ENCODE measurements at places on chromosomes 3 and 15.

- no peak for DNase-seq
Observed at GRCh38 chr3:180926526-180926925, 14.1 kb downstream of the FXR1 start.

GRCh38 chr3:62632510-62633294 is 242.5 kb downstream of the CADPS start:
- no peak for DNase-seq

- no peak for DNase-seq
Observed at GRCh38 chr3:78050276-78051065, 1010.6 kb downstream of the ROBO2 start.

GRCh38 chr15:58179206-58179605 is 41.0 kb downstream of the AQP9 start:
- DNase-seq = no peak

DNA sequence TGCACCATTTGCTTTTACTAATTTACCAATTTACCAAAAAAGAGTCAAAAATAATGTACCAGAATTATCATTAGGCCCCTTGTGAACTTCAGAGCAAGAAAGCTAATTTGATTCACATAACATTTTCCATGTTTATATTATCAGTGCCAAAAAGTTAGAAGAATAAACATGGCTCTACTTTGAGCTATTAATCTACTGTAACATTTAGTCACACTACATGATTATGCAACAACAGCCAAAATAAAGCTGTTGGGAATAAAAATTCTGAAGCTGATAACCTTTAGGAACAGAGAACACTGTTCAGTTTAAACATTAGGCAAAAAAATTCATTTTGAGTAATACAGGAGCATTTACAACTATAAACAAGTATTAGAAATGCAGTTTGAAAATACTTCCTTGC is 63.6 kb downstream of the PROS1 start:
- DNase-seq = no peak

GRCh38 chr3:19688767-19689166 is 245.2 kb downstream of the EFHB start:
- no peak for DNase-seq

DNA sequence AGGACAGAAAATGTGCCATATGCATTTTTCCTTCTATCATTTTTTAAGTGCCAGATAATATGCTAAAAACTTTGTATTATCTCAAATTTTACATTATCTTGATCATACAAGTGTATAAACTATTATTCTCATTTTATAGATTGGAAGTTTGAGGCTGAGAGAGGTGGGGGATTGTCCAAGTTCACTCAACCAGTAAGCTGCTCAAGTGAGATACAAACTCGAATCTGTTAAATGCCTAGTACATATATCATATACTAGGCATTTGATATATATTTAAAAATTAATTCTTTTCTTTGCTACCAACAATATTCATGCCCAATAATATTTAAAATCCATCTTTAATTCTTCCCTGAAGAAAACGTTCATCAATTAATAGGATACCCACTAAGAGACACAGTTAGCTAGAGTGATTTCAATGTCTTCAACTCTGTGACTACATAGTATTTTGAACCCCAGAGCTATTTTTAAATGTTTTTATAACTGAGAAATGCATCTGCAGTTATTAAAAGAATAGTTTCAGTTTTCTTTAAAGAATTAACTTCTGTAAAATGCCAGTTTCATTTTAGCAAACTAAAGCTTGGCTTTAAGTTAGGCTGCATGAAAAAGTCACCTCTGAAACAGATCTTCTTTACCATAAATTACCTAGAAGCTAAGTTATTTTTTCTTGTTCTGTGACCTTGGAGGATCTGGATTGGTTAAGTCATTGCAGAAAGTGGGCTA is 40.4 kb downstream of the IQCB1 start:
- DNase-seq = no peak

DNA sequence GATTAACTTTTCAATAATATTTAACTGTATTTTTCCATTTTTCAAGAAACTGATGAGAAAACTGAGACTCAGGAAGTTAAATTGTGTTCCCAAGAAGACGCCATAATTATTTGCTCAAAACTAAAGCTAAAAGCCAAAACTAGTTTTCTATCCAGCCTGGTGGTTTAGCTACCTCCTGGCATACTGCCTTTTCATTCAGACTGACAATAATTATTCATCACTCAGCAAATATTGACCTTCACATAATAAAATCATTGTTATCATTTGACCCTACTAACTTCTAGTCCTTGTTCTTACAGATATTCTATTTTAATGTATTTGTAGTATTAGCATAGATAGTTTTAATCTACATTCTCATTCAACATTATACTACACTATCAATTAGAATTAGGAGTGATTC is 210.6 kb upstream of the GADL1 start:
- DNase-seq = no peak

DNA sequence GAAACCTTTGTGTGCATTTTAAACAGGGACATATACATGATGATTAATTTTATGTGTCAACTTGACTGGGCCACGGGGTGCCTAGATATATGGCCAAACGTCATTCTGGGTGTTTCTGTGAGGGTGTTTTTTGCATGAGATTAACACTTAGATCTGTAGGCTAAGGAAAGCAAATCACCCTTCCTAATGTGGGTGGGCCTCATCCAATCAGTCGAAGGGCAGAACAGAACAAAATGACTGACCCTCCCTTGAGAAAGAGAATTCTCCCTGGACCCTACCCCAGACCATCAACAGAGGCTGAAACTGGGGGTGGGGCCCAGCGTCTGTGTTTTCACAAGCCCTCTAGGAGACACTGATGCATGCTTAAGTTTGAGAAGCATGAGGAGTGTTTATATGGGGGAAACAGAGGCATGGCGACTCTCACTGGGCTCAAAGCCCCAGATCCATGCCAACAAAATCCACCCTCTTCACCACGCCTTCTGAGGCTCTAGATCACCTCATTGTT is 56.2 kb downstream of the ITGA11 start:
- no peak for DNase-seq

DNA sequence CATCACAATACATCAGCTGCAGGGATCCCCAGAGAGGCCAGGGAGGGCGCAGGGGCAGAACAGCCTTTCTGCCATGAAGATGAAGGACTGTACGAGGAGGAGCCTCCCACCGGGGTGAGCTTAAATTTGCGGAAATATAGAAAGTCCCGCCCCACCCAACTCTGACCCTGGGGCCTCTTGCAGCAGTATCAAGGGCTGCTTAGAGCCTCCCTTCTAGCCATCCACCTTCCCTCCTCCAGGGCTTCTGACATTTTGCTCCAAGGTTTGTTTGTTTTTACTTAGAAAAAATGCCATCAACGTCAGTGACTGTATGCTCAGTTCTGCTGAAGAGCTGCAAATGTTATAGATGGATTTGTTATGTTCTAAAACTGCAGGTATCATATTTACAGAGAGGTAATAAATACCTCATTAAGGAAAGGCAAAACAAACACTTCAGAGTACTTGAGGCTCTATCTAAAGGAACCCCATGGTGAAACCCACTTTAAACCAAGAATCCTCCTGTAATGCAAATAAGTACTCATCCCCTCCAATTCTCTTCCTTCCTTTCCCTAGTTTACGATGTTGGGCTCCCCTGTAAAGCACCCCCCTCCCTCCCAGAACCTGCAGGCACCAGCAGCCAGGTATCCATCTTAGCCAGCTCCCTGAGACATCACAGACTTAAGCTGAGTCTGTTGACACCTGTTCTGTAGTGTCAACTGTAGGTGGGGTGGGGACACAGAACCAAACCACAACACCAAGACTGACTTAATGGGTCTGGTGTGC is 30.5 kb downstream of the RFTN1 start:
- no peak for DNase-seq

GRCh38 chr3:155805204-155805801 is 775 bp downstream of the C3orf33 start:
- no peak for DNase-seq

DNA sequence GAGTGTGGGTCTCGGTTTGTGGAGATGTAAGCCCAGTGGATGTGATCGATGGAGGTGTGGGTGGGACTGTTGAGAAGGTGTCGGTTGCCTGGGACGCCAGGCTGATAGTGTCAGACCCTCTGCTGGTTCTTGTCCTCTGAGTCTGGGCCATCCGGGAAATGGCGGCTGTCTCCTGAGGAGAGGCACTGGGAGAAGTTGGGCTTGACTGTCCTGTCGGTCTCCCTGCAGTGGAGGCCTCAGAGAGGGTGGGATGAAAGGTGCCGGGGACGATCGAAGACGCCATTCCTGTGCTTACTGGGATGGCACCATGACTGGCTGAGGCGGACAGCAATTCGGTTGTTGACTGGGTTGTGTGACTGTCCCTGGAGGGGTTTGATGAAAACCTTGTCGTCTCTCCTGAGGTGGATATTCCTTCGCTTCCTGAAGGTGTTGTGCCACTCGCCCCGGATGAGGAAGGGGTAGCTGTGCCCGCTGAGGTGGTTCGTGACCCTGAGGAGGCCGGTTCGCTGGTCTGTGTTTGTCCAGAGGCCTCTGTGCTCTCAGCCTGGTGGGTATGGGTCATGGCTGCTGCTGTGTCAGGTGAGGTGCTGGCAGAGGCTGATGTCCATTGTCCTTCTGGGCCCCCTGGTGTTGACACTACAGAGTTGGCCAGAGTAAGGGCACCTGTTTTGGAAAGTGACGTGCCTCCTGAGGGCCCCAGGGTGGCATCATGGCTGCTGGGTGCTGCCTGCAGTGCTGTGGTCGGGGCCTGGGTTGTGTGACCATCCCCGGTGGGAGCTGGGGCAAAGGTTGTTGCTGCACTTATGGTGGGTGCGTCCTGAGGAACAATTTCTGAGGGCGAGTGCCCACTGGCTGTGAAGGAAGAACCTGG is 22.8 kb downstream of the MUC4 start:
- no peak for DNase-seq

DNA sequence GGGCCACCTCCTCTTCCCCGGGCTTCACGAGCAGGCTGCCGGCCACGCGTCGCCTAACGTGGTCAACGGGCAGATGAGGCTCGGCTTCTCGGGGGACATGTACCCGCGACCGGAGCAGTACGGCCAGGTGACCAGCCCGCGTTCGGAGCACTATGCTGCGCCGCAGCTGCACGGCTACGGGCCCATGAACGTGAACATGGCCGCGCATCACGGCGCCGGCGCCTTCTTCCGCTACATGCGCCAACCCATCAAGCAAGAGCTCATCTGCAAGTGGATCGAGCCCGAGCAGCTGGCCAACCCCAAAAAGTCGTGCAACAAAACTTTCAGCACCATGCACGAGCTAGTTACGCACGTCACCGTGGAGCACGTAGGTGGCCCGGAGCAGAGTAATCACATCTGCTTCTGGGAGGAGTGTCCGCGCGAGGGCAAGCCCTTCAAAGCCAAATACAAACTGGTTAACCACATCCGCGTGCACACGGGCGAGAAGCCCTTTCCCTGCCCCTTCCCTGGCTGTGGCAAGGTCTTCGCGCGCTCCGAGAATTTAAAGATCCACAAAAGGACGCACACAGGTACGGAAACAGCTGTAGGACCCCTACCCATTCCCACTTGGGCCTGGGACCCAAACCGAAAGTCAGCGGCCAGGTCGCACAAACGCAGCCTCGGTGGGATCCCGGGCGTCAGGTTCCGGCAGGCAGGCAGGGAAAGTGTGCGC is 1.5 kb downstream of the ZIC1 start:
- DNase-seq = no peak

- DNase-seq = no peak
Observed at GRCh38 chr3:43687499-43687811, 3.3 kb upstream of the ABHD5 start.

DNA sequence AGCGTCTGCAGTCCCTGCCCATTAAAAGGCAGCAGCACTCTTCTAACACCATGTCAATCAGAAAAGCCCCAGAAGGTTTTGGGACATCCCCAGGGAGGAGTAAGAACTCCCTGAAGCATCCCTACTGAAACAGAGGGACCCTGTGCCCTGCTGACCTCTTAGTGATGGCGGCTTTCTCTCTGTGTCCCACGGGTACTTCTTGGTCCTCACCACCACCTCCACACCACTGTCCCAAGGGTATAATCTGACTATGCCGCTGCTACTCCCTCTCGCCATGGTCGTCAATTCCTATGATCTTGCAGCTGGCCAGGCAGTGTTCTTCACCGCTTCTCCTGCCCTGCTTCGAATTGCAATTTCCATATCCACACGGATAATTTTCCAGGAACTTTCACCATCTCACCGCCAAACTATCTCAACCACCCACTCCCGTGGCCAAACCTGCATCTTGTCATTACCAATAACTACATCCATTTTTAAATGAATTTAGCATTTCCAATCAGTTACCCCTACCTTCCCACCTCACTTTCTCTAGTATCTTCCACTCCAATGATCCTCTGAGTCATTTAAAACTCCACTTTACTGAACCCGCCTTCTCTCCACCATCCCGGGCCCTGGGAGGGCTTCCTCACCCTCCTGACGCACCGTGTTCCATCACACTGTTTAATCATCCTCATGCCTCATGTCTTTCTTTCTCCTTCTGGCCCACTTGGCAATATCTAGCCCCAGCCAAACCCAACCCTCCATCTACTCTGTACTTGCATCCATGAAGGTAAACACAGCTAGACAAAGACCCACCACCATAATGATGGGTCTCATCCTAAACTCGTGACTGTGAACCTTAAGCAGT is 23.7 kb downstream of the PRR23E start:
- no peak for DNase-seq

GRCh38 chr3:138465925-138466324 is 31.5 kb downstream of the ESYT3 start:
- DNase-seq = no peak

GRCh38 chr3:130627882-130628281 is 110.9 kb downstream of the COL6A6 start:
- no peak for DNase-seq

DNA sequence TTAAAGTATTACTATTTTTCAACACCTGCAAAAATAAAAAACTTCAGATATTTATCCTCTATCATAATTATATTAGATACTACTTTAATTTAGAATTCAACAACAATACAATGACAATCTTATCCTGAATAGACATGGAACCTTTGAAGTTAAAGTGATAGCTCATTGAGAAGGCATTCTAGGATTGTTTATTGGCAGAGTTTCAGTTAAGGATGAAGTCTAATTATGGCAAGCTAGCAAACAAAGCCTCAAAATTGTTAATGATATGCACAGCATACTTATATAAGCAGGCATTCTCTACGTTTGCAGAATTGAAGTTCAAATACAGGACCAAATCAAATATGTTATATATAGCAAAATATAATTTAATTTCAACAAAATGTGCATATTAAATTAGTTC is 91.2 kb upstream of the ABI3BP start:
- no peak for DNase-seq

All from head of caudate nucleus (tissue), 42 donors.